ENCODE measurements at places on chromosomes 3 and 15.
A peak's percentile ranks its signal among the peaks of the same experiment; 100 is the strongest.

GRCh38 chr15:99414755-99415731 lies 150.7 kb upstream of the MEF2A start:
- H3K27ac ChIP-seq, result no peak overlapping the region
- H3K27me3 ChIP-seq, result peaks cover 1% of the 10 kb centered on the region
- H3K4me3 ChIP-seq, result no peak overlapping the region
- no peaks in the 10 kb centered on the region for H3K36me3 ChIP-seq

- H3K4me1 ChIP-seq, result no peaks in the 10 kb centered on the region
- no peaks in the 10 kb centered on the region for H3K36me3 ChIP-seq
- DNase-seq, result no peak
These were observed 88.3 kb downstream of the SOX14 start for GRCh38 chr3:137852391-137852830.

DNA sequence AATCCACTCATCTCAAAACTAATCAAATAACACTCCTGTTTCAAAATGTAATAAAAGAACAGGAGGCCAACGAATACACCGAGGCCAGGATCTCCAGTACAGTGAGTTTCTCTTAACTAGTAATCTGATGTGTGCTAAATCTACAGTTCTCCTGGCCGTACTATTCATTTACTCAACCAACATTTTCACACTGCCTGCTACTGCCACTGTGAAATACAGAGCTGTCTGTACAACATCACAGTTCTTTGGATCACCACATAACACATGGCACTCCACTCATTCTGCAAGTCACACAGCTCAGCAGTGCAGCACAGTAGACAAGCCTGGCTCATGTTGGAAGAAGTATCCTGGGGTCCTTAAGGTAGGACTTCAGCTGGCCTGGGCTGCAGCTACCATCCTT lies 21.9 kb downstream of the RIOX2 start:
- no peak overlapping the region for H3K27ac ChIP-seq
- H3K36me3 ChIP-seq, result peaks cover 46% of the 10 kb centered on the region
- H3K27me3 ChIP-seq, result no peaks in the 10 kb centered on the region
- DNase-seq, result no peak
- H3K4me1 ChIP-seq, result peaks cover 5% of the 10 kb centered on the region

DNA sequence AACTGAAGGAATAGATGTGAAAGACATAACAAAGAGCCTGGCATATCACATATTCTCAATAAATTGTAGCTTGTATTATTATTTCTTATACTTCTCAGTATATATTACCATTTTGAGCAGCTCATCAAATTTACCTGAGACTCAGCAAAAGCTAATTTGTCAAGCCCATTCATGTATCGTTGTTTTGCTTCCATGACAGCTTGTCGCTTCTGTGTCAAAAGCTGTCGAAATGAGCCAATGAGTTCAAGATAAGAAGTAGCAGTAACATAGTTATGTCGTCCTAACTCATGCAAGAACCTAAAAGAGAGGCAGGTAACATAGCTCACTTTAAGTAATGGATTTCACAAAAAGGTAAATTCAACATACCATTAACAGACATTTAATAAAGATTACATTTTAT lies 93.8 kb upstream of the ASB14 start:
- H3K4me1 ChIP-seq, result no peaks in the 10 kb centered on the region
- H3K36me3 ChIP-seq, result no peaks in the 10 kb centered on the region
- no peak for DNase-seq
- H3K27me3 ChIP-seq, result peaks cover 7% of the 10 kb centered on the region
- H3K27ac ChIP-seq, result no peak overlapping the region
- no peak overlapping the region for H3K4me3 ChIP-seq

DNA sequence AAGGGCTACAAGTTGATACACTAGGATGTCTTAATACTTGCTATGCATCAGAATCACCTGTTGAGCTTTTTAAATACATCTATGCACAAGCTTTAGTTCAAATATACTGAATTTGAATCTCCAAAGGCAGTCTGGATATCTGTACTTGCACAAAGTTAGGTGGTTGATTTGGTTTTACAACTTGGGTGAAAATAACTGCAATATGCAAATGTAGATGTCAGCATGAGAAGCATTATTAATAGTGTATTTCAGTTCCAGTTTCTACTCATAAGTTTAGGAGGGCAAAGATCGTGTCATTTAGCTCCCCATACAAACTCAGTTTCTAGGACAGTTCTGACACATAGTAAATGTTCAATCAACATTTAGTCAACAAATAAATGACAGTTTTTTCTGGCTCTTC lies 25.6 kb downstream of the IQCB1 start:
- H3K4me3 ChIP-seq, result no peak overlapping the region
- peaks cover 28% of the 10 kb centered on the region for H3K36me3 ChIP-seq
- no peaks in the 10 kb centered on the region for H3K27me3 ChIP-seq
- DNase-seq, result no peak

DNA sequence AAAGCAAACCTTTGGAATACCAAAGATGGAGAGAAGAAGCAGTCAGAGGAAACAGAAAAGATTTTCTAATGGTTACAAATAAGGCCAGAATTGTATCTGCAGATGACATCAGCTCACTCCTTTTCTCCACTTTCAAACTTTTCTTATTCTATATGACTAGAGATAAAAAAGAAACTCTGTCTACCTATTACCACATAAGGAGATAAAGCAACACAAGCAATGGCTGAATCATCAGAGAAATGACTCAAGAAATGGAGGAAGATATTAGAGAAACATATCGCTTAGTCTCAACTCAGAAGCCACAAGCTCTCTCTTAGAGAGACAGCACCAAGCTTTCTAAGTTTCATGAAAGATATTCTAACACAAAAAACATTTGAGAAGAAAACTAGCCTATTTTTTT lies 784.0 kb downstream of the ZPLD1 start:
- no peak overlapping the region for H3K4me3 ChIP-seq
- no peaks in the 10 kb centered on the region for H3K4me1 ChIP-seq
- no peak for DNase-seq
- H3K27me3 ChIP-seq, result no peaks in the 10 kb centered on the region
- H3K36me3 ChIP-seq, result no peaks in the 10 kb centered on the region

DNA sequence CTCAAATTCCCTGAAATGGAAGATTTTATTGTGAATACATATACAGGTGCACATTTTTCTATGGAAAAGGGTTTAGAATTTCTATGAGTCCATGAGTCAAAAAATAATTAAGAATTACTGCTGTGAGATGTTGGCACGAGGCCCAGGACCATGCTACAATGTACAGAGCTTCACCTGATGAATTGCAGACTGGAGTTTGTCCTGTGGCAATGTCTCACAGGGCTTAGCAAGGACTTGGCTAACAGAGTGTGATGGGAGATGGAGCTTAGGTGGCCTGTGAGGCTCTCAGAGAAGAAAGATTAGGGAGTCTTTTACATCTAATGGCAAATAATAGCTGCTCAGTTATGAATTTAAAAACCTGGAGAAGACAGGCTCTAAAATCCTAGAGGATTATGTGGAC lies 219.5 kb upstream of the CBLB start:
- peaks cover 1% of the 10 kb centered on the region for H3K36me3 ChIP-seq
- H3K27ac ChIP-seq, result no peak overlapping the region
- DNase-seq, result no peak
- H3K27me3 ChIP-seq, result no peaks in the 10 kb centered on the region

GRCh38 chr15:77538027-77538451 lies 94.7 kb downstream of the LINGO1 start:
- peaks cover 45% of the 10 kb centered on the region for H3K27me3 ChIP-seq
- no peak overlapping the region for H3K4me3 ChIP-seq
- DNase-seq, result no peak
- peaks cover 6% of the 10 kb centered on the region for H3K4me1 ChIP-seq
- no peaks in the 10 kb centered on the region for H3K36me3 ChIP-seq
- H3K27ac ChIP-seq, result no peak overlapping the region

- H3K27me3 ChIP-seq, result peaks cover 81% of the 10 kb centered on the region
- peaks cover 2% of the 10 kb centered on the region for H3K36me3 ChIP-seq
- peaks cover 10% of the 10 kb centered on the region for H3K4me1 ChIP-seq
- H3K27ac ChIP-seq, result no peak overlapping the region
- no peak overlapping the region for H3K4me3 ChIP-seq
These were observed 30.1 kb downstream of the FGD5 start for GRCh38 chr3:14848906-14849305.

DNA sequence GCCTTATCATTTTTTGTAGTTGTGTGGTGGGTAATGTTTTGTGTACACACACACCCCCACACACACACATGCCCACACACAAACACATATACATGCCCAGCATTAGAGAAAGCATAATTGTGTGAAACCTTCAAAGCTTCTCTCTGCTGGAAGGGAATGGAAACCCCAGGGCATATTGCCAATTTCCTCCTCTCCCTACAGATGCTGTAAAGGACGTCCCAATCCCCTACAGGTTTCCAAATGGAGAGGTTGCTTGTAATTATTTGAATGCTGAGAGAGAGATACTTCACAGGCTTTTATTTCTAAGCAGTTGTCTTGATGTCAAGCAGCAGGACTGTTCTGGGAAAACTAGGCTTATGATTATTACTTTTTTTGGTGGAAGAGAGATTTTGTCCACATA lies 23.0 kb upstream of the CCK start:
- no peaks in the 10 kb centered on the region for H3K4me1 ChIP-seq
- no peak overlapping the region for H3K4me3 ChIP-seq
- no peak for DNase-seq
- H3K27me3 ChIP-seq, result peaks cover 37% of the 10 kb centered on the region
- H3K36me3 ChIP-seq, result no peaks in the 10 kb centered on the region

DNA sequence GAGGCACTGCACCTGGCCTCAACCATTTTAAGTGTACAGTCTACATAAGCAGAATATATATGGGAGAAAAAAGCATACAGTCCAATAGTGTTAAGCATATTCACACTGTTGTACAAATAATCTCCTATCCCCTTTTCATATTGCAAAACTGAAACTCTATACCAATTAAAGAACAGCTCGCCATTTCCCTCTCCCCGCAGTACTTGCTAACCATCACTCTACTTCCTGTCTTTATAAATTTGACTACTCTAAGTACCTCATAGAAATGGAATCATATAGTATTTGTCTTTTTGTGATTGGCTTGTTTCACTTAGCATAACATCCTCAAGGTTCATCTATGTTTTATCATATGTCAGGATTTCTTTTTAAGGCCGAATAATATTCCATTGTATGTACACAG lies 21.6 kb upstream of the TASOR start:
- DNase-seq, result no peak
- peaks cover 2% of the 10 kb centered on the region for H3K36me3 ChIP-seq
- H3K4me1 ChIP-seq, result peaks cover 21% of the 10 kb centered on the region
- H3K27me3 ChIP-seq, result no peaks in the 10 kb centered on the region
- H3K27ac ChIP-seq, result peak overlapping the region; percentile 45
- H3K4me3 ChIP-seq, result peak overlapping the region; percentile 0

DNA sequence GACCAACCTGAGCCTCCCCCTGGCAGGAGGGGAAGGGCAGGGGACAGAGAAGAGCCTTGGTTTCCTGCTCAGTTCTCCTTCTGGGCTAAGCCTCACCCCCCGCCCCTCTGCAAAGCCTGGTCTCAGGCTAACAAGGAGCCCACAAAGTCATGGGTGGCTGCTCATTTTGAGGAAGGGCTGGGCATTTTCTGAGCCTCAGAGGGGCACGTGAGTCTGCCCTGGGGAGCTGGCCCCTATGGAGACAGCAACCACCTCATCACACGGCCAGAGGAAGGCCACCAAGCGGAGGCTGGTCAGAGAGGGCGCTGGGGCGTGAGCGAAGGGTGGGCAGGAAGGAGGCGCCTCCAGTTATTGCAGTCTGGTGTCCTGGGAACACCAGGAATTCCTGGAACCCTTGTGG lies 18.7 kb downstream of the ABTB1 start:
- H3K27me3 ChIP-seq, result peaks cover 16% of the 10 kb centered on the region
- no peak overlapping the region for H3K27ac ChIP-seq

- no peaks in the 10 kb centered on the region for H3K4me1 ChIP-seq
- H3K36me3 ChIP-seq, result peaks cover 2% of the 10 kb centered on the region
- H3K27ac ChIP-seq, result no peak overlapping the region
- H3K27me3 ChIP-seq, result peaks cover 22% of the 10 kb centered on the region
- peak; percentile 6 for DNase-seq
These were observed 8.2 kb downstream of the C3orf22 start for GRCh38 chr3:126550488-126551051.

Data from central memory CD8-positive, alpha-beta T cell (primary cell).